Caudate nucleus (tissue), 63 donors: ENCODE measurements at places on chromosomes 16 and 17.
A peak's percentile ranks its signal among the peaks of the same experiment; 100 is the strongest.

DNA sequence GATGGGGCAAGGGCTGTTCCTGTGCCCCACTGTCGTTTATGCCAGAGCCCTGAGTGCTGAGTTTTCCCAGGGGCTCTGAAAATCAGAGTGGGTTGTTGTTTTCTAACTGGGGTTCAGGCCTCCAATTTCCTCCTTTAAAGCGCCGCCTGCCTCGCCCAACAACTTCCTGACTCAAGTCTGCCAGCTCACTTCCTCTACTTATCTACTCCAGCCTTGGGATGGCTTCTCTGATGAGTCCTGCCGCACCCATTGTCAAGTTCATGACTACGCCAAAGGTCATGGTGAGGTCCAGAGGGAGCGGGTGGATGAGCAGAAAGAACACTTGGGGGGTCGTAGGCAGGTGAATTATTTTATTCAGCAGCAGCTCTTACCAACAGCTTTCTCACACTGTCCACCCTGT lies 104.7 kb downstream of the UTP18 start:
- DNase-seq = no peak

DNA sequence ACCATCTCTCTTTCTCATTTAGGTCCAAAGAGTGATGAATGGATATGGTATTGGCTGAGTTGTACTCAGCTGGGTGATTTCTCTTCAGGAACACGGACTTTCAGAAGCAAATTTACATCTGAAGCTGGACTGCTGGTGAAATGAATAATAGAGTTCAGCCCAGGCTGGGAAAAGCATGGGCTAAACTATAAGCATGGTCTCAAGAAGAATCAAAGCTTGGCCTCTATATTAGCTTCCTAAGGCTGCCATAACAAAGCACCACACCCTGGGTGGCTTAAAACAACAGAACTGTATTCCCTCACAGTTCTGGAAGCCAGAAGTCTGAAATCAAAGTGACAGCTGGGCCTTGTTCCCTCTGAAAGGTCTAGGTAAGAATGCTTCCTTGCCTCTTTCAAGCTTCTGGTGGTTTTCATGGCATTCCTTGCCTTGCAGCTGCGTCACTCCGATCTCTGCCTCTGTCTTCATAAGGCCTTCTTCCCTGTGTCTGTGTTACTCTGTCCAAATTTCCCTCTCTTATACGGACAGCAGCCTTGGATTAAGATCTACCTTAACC lies 89.8 kb upstream of the CES5A start:
- DNase-seq = no peak

DNA sequence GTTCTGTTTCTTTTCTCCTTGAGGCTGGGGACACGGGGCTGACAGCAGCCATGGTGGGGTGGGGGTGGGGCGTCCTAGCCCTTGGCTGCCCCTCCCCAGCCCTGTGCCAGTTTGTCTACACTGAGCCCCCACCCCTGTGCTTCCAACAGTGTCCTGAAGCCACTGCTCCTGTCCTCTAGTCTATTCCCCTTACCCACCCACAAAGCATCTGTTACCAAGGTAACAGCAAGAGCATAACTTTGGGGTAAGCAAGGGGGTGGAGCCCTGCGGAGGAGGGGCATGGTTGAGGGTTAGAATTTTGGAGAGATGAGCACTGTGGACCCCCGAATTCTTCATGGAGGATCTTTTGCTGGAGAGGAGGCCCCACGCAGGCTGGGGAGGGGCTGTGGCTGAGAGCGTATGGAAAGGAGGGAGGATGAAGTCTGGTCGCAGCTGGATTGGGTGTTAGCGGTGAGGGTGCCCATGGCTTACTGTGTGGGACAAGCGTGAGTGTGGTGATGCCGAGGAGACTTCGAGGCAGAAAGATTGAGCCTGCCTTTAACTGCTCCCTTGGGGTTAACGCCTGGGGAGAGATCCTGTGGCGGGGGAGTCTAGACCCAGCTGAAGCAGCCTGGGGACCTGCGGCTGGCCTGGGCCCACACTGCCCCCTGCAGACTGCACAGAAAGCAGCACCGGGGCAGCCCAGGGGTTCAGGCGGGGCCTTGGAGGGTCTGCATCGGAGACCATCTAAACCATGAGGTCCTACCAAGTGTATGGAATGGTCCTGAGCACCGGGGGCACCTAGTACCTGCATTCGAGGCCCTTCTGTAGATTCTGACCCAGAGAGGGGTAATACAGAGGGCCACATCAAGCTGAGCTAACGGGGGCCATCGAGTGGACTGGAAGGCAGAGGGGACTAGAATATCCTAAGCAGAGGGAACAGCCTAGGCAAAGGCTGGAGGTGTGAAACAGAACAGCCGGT lies 6.1 kb upstream of the STAC2 start:
- no peak for DNase-seq

- DNase-seq = peak; percentile 20
These were observed 67.9 kb downstream of the HIC1 start for GRCh38 chr17:2122641-2123302.

DNA sequence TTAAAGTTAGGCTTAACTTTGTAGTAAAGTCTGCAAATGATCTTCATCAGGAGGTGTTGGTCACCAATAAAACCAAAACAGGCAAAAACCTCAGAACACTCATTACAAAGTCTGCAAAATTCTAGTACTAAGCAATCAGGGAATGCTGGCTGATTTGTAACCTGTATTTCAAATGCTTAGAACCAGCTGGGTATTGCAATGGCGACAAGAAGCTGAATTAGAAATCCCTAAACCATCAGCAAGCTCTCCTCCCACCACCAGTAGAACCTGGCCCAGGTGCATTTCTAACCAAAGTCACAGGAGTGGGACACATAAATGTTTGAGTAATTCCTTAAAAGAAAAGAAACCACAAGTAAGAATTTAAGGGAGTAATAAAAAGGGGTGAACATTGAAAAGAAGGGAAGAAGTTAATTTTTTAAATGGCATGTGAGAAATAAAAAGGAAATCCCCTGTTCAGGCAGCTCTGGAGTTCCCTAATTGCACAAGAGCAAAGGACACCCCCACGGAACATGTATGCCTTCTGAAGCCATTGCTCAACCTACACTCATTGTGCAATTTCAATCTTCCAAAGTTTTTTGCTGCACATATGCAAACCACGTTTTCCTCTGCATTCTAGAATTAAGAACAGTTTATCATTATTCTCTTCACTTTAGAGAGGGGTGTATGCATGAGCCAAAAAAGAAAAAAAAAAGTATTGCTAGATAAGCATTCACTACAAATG lies 102.9 kb downstream of the HIC1 start:
- no peak for DNase-seq

- no peak for DNase-seq
These were observed at the start of gene P2RX1 for GRCh38 chr17:3915995-3916696. Gene P2RX1, minus strand, starts transcription at chr17:3916465. Its CDS starts 240 bp downstream, at chr17:3916225.

- DNase-seq = no peak
These were observed 23.0 kb upstream of the TNS4 start for GRCh38 chr17:40524243-40524965.

- DNase-seq = no peak
These were observed 2.1 kb downstream of the ARRB2 start for GRCh38 chr17:4712526-4712925.

GRCh38 chr17:41052566-41052965 lies 2.5 kb downstream of the KRTAP2-2 start:
- no peak for DNase-seq

DNA sequence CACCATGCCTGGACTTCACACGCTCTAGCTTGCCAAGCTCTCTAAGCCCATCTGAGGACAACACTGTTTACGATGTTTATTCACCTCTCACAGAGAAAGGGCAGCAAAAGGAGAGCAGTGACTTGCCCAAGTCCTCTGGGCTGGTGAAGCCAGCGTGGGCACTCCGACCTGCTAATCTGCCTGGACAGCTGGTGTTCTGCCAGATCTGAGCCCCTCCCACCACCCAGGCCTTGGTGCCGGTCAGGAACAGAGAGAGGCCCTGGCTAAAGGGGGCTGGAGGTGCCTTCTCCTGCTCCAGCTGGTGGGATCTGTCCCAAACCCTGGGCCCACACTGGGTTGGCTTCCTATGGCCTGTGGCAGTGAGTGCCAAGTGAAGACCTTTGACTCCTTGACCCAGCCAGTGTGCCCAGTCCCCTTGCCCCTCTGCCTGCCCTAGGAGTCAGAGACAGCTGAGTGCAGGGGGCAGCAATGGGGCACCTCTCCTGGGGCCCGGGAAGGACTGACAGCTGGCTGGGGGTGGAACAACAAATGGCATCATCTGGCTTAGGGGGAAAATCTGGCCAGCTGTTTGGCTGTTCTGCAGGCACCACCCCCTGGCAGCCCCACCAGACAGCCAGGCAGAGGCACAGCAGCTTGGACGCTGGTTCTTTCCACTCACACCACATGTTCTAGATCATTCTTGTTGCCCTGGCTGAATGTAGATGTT lies 1.8 kb upstream of the SLC4A1 start:
- DNase-seq = no peak

DNA sequence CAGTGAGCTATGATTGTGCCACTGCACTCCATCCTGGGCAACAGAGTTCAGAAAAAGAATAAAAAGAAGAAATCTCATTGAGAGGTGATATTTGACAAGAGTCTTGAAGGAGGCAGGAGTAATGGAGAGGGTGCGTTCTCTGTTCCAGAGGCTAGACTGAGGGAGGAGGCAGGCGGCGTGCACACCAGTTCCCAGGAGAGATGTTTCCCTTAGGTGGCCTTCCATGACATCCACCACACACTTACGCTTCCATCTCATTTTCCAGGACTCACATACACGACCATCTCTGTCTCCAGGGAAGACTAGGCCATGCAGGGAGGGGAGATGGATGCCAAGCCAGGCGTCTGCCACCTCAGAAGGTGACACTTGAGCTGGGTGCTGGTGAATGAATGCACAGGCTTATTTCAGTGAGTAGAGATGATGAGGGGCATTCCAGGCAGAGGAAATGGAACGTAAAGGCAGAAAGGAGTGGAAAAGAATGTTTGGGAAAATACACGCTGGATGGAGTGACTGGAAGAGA lies 25.3 kb upstream of the N4BP1 start:
- no peak for DNase-seq

GRCh38 chr17:4450710-4451316 lies 17.1 kb downstream of the SPNS3 start:
- no peak for DNase-seq

GRCh38 chr17:38657824-38658740 lies 16.7 kb downstream of the EPOP start:
- DNase-seq = no peak

DNA sequence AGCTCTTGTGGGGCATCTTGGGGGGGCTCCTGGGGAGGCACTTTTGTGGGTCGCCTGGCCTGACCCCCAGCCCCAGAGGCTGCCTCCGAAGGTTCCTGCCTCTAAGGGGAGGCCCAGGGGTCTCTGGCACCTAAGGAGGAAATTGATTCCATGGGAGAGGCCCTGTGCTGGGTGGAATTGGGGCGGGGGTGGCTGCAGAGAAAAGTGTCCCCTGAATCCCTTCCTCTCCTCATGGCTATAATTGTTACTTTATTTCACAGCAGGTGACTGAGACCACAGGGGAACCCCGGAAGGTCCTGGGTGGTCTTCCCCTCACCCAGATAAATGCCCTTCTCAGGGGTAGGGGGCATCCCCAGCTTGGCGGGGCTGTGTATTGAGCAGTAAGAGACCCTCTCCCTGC lies 3.1 kb downstream of the GLIS2 start:
- DNase-seq = no peak

DNA sequence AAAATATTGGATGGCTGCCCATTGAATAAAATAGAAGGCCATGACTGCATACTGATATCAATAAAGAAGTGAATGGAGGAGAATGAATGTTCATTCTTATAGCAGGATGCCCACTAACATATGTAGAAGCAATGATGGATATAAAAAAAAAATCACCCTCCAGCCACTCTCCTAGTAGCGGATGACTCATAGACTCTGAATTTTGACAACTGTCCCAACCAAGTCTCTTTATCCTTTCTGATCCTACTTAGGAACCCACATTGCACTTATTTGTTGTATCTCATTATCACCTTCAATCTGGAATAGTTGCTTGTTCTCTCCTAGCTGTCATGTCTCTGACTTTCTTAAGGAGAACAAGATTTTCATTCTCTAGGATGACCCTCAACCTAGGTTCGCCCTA lies 429.9 kb downstream of the HS3ST3B1 start:
- no peak for DNase-seq

GRCh38 chr16:48852951-48853350 lies 243.0 kb upstream of the N4BP1 start:
- no peak for DNase-seq

DNA sequence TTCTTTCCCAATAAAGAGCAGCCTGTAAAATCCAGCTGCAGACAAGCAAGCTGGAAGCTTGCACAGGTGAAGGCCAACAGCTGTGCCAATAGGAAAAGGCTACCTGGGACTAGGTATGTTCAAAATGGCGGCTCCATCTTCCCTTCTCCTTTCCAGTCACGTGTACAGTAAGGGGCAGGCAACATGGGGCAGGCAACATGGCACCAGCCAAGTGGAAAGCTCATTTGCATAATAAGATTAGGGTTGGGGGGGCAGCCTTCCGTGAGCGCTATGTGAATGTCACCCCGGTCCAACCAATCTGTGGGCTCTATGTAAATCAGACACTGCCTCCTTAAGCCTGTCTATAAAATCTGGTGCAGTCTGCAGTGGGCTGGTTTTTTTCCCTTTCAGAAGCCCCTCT lies 31.3 kb downstream of the TVP23A start:
- DNase-seq = no peak

DNA sequence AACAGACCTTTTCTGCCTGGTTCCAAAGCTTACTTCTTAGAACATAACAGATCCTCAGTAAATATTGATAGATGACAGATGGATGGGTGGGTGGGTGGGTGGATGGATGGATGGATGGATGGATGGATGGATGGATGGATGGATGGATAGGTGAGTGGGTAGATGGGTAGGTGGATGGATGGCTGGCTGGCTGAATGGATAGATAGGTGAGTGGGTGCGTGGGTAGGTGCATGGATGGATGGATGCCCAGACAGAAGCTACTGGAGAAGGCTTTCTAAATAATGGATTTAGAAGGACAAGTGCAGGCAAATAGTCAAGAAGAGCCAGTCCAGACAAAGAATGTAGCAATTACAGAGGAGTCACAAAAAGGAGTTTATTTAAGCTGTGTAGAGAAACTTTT lies 19.6 kb downstream of the SCNN1G start:
- no peak for DNase-seq

DNA sequence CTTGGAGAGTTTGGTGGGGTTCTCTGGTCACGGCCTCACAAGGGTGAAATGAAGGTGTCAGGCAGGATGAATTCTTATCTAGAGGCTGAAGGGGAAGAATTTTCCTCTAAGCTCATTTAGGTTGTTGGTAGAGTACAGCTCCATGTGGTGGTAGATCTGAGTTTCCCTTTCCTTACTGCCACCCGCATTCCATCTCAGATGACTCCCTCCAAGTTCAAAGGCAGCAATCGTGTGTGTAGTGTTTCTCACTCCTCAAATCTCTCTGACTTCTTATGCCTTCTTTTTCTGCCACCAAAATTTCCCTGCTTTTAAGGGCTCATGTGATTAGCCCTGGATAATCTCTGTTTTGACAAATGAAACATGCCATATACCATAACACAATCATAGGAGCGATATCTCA lies 135.5 kb upstream of the MYOCD start:
- no peak for DNase-seq

GRCh38 chr16:80739523-80739922 lies 64.9 kb downstream of the CDYL2 start:
- peak; percentile 48 for DNase-seq
